ENCODE measurements at places on chromosomes 13 and 19.

GRCh38 chr19:28332351-28332750 is 880.6 kb downstream of the UQCRFS1 start:
- no peak for DNase-seq

DNA sequence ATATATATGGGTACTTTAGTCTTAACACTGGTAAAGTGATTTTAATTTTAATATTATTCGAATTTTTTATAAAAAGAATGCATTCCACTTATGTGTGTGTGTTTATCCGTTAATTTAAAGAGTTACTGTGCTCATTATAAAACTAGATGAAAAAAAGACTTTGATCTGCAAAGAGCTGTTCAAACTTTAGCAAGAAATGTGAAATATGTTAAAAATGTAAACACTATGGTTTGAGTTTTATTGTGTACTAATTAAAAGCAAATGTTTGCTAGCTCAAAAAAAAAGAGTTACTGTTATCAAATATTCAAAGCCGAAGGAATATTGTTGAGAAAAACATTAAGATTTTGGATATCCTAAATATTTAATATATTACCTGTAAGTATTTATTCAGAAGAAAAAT is 34.5 kb downstream of the UFM1 start:
- no peak for DNase-seq

GRCh38 chr13:50485979-50486935 is 357.2 kb downstream of the DLEU7 start:
- no peak for DNase-seq

DNA sequence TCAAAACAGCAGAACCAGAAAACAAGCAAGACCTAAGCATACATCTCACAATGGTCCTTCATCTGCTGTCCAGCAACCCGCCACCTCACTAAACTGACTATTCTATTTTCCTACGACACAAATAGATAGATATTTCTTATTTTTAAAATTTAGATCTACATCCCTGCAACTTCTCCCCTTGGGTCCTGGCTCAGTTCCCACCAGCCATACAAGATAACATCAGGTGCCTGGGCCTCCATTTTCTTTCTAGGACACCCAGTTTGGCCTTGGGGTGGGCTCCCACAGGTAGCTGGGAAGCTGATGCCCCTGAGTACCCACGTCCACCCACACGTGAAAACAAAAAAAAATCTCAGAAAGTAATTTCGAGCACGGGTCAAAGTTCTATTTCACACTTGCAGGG is 47.6 kb downstream of the TGDS start:
- no peak for DNase-seq

- DNase-seq = no peak
Observed at GRCh38 chr19:56687031-56687430, 15.5 kb upstream of the ZNF835 start.

- DNase-seq = no peak
Observed at GRCh38 chr13:114059946-114060860, 72.2 kb downstream of the RASA3 start.

DNA sequence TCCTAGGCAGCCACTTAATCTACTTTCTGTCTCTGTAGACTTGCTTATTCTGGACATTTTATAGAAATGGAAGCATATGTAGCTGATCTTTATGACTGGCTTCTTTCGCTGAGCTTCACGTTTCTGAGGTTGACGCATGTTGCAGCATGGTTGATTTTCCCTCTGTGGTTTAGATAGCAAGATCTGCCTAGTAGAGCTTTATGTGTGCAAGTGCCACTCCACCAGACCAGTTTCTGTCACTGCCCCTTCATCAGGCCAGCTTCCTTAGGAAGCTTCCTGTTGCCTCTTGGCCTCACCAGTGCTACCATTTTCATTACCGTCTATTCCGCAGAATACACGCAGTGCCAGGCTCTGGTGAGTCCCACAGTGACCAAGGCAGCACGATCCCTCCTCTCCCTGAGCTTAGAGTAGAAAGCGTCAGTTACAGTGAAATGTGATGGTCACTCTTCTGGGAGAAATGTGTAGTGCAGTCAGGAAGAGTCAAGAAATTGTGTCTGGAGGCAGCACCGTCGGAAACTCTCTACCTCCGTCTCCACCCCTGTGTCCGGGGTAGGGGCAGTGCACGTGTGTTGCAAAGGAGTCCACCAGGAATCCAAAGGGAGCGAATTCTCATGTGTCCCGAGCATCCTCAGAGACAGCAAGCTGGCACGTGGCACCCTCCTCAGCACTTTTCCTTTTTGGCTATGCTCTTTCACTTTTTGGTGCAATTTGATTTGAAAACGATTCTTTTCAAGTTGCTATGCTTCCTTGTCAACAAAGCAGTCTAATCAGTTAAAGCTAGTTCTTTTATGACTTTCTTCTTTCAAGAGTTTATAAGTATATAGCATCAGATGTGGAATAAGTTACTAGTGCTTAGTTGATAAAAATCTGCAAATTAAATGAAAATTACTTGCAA is 45.4 kb upstream of the GPR183 start:
- peak; percentile 80 for DNase-seq

- DNase-seq = no peak
Observed at GRCh38 chr13:27193496-27193895, 21.9 kb upstream of the USP12 start.

DNA sequence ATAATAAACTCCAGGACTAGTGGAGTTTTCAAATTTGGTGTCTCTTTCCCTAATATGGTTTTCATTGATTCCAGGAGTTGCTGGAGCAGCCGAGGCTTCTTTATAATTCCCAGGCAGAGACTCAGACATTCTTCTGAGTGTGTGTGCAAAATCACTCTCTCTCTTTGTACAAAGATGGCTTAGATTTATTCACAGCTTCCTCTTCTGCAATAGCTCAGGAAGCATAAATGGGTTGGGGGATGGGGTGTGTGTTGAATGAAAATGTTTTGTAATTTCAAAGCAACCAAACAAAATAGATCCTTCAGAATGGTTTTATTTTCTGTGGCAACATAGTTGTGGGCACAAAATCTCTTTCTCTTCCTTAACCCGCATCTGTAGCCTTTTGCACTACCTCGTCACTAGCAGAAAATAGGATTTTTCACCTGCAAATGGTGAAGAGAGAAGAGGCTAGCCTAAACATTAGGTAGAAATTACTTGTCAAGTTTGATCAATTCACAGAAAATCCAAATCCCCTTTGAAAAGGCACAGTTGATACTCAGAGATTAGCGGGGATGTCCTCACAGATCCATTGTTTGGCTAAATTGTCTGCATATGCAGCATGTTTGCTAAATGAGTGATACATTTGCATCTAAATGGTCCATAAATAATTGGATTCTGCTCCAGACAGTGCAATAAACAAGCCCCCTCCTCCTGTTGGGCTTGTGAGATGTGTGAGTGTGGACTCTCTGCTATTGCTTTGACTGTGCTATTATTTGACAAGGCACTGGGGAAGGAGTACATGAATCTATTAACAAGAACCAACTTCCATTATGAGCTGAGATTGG is 66.7 kb downstream of the CBY2 start:
- no peak for DNase-seq

DNA sequence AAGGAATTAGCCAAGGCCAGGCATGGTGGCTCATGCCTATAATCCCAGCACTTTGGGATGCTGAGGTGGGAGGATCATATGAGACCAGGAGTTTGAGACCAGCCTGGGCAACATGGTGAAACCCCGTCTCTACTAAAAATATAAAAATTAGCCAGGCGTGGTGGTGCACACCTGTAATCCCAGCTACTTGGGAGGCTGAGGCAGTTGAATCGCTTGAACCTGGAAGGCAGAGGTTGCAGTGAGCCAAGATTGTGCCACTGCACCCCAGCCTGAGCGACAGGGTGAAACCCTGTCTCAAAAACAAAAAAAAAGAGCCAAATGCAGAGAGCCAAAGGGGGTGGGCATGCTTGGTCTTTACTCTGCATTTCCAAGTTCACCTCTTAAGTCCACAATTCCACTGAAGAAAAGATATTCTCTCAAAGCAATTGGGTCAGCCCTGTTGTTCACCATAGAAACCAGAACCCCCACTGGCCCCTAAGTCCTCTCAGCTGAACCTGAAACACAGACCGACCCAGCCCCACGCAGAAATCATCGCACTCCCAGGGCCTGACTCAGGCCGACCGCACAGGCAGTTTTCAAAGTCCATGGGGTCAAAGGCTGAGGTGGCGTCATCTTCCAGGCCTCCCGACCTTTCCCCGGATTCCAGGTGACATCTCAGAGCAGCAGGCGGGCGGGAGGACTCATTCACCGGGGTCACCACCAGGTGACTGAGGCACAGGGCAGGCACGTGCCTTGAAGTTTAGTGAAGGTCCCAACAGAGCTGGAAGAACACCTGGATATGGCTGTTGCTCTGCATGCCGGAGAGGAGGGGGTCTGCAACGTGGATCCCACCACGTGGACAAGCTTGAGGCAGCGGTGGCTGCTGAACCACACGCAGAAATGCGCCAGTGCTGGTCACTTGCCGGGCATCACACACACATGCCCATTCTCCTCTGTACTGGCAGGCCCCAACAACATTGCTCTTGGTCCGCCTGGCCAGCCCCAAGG is 33.1 kb downstream of the SLC25A42 start:
- no peak for DNase-seq
